Stimulated activated CD8-positive, alpha-beta memory T cell treated with anti-CD3 and anti-CD28 coated beads, Interleukin-15, amount 100 ng/mL, for 24 hours (primary cell): ENCODE measurements at places on chromosomes 12 and 14.

DNA sequence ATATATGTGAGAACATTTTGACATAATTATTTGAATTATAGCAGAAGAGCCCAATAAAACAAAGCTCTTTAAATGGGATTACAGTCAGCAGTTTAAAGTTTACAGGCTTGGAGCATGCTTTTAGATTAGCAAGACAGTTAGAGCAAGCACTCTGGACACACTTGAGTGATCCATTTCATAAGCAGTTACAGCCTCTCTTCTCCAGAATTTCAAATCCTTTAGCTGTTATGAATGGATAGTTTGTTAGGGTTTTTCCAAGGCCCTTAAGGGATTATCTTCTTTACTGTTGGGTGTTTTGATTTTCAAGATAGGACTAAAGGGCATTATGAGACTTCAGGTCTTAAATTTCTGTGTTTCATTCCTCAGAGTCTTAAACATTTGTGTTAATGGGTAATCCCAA lies 36.3 kb downstream of the BEST3 start:
- DNase-seq = no peak

DNA sequence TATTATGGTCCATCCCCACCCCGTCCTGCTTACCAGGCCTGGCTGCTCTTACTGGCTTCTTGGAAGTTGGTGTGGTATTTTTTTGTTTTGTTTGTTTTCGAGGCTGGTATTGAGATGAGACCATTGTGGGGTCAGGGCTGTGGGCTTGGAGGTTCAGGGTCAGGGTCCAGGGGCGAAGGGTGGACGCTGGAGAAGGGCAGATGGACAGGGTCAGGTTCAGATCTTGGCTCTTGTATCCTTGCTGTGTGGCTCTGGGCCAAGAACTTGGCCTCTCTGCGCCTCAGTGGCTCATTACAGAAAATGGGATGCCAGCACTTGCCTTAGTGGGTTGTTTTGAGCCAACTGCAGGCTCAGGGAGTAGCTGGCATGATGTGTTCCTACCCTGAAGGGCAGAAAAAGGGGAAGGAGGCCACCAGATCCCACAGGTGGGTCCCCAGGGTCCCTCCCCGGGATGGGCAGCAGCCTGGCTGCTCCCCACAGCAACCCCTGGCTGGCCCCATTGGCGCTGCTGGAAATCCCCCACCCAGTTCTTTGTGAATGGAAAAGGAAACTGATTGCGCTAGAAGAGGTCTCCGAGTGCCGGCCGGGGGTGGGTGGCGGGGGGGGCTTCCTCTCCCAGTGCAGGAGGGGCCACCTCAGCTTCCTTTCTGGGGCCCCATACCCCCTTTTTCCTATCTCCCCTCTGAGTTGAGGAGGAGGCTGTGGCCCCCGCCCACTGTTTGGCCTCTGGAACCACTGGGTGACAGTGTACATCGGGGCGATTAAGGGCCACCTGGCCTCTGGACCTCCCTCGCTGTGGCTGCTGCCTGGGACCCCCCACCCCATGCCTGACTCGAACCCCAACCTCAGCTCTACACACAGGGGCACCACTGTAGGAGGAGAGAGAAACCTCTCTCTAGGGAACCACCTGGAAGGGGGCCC lies 25.0 kb downstream of the SH2B3 start:
- DNase-seq = no peak

GRCh38 chr12:93497456-93497855 lies 30.1 kb downstream of the MRPL42 start:
- DNase-seq = no peak

DNA sequence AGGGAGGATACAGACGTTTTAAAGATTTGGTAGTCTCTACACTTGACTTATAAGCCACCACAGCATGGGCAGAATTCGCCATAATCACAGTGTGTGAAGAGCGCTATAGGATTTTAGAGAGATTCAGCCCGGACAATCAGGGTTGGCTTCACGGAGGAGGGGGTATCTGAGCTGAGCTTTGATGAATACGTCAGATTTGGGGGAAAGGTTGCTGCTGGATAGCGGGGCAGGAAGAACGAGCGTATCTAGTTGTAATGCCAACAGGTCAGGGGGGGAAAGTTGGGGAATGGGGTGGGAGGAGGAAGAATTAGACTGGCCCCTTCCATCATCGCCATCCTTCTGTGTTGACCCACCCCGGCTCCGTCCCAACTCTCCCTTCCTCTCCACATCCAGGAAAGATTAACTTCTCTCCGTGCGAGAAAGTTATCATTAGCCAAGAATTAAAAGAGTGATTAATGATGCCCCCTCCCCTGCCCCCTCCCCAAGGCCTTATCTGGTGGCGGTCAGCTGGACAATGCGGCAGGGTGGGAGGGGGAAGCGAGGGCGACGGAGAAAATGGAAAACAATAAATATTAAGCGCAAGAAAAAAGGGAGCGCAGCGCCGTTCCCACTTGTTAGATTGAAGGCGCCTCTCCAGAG lies 13.5 kb upstream of the GPATCH2L start:
- no peak for DNase-seq

DNA sequence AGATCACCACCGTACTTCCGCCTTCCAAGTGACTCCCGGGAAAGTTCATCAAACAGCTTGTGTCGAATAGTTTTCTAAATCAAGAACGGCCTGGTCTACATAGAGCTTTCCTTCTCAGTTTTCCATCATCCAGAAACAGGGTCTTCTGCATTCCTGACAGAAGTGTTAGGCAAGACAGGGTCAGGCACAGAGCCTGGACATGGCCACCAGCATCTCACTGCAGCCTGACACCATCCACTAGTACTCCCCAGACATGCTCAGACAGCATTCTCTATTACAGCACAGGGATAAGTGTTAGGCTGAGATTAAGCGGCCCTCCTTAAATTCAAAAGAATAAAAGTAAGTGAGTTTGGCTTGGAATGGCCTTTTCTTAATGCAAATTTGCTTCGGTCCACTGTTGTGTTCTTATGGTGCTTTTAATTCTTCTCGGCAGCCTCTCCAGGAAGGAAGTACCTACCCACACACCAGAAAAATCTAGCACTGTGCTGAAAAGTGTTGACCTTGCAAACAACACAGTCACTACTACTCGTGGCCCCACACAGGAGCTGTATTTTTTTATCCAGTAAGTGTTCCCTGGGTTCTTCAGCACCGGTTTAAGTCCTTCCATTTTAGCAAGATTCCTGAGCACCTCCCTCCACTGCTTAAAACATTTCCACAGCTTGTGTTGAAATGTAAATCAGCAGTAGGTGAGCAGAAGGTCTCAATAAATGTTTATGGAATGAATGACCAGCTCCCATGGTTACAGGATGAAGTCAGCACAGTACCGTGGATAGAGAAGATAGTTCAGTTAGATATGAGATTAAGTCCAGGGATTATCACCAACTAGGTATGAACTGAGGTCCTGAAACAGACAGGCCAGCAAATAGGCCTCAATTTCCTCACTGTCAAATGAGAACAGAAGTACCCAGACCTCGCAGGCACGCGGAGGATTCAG lies 44.1 kb downstream of the SETD3 start:
- no peak for DNase-seq

- DNase-seq = no peak
These were observed 80.6 kb upstream of the DBX2 start for GRCh38 chr12:45131506-45131905.

DNA sequence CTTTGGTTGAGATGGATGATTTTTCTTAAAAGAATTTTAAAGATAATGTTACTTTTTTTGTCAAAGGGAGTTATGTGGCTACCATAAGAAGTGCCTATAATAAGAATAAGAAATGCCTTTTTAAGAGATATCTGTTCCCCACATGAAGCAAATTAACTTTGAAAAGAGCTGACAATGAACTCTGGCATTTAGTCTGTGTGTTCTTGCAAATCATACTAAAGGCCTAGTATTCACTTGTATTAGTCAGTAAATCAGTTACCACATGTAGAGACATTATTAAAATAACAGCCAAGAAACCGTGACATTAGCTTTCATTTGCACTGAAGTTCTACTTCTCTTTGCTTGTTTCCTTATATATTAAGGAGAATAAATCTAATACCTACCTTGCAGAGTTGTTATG lies 296.3 kb downstream of the CCDC91 start:
- no peak for DNase-seq

DNA sequence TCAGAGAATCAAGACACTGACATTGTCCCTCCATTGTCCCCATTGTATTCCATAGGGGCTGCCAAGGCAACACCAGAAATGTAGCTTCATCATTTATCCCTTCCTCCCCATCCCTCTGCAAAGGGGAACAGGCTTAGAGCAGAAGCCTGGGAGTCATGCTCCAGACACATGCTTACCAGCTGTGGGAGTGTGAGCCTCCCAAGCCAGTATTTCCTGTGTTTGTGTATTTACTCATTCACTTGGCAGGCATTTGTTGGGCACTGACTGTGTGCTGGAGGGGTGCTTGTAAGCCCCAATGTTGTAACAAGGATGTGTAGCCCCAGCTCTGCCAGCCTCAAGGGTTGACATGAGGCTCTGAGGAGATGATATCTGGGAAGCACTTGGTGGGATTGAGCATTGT lies 46.0 kb upstream of the TCL1A start:
- DNase-seq = no peak

DNA sequence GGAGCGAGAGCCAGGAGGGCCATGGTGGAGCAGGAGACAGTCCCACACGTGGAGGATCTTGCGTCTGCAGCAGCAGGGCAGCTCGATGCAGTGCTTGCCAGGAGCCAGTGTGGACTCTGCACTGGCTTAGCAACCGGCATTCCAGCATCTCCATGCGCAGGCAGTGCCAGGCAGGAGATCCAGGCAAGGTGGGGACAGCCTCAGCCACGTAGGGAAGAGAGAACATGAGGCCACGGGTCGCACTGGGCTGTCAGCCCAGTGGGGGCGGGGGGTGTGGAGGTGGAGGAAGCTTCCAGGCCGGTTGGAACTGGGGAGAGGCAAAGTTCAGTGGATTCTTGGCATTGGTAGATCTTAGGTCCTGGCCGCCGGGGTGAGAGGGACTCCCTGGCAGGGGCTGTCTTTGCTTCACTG lies 121.0 kb upstream of the EVL start:
- DNase-seq = no peak

DNA sequence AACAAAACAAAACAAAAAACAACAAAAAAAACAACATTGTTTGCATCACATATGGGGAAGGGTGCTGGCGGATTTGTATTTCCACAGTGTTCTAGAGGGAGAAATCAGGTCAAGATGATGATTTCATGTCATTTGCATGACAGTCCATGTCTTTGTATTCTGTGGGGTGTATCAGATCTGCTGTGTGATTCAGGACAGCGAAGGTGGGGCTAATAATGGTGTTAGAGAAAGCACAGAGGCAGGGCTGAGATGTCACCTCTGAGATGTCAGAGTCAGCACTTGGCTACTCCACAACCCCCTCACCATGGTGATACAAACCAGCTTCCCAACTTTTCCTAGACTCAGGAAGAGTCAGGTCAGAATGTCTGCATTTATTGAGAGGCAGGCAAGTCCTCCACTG lies 543.2 kb downstream of the BCL11B start:
- no peak for DNase-seq

- no peak for DNase-seq
These were observed 896 bp downstream of the EID3 start for GRCh38 chr12:104304261-104305009.
